Activated CD8-positive, alpha-beta memory T cell treated with anti-CD3 and anti-CD28 coated beads for 4 hours (primary cell): ENCODE measurements at places on chromosomes 3 and 15.

DNA sequence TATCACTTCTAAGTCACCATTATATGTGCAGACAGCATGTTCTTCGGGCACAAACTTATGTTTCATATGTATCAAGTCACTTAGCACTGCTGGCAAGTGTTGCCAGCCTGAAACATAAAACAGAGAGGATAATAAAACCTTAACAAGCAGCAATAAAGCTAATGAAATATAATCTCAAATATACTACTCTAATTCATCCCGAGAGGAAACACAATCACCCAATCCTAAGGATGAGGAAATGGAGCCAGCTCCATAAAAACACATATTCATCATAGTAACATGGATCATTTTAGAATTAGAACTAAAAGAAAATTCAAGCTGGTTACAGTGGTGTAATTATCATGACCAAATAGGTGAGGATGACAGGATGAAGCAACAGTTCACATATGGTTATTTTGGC, 1072.7 kb downstream of the EPHA3 start:
- no peak for DNase-seq

DNA sequence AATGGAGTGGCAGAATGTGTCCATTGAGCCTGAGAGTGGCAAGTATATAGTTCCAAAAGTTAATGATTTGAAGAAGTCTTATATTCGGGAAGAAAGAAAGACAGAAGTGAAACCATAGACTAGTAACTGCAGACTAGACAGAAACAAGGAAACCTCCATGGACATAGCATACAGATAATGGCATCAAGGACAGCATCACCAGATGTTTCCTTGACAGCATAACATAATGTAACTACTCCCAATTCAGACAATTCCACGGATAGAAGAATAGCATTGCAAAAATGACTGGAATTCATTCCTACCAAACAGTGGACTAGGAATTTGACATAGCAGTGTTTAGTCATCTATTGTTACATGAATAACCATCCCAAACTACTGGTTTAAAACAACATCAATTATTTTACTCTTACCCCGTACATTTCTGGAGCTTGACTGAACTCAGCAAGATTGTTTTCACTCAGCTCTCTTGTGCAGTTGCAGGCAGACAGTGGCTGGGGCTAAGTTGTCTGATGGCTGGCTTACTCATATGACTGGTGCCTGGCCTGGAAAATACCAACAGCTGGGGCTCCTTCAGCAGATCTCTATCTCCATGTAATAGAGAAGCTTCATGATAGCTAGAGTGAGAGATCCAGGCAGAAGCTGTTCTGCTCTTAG, 109.7 kb upstream of the GADL1 start:
- DNase-seq = no peak

- no peak for DNase-seq
Observed at GRCh38 chr15:85685356-85685755, 109.4 kb downstream of the KLHL25 start.

- DNase-seq = no peak
Observed at GRCh38 chr3:110526777-110527727, 544.6 kb upstream of the NECTIN3 start.

DNA sequence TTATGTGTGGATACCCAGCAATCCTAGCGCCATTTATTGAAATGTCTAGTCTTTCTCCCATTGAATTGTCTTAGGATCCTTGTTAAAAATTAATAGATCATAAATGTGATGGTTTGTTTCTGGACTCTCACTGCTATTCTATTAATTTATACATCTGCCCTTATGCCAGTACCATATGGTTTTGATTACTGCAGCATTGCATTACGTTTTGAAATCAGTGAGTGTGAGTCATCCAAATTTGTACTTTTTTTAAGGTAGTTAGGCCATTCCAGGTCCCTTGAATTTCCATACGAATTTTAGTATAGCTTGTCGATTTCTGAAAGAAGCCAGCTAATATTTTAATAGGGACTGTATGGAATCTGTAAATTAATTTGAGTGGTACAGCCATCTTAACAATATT, 648.6 kb upstream of the ZNF385D start:
- DNase-seq = no peak

- DNase-seq = no peak
Observed at GRCh38 chr3:170128259-170128976, 53.1 kb downstream of the PHC3 start.

- DNase-seq = no peak
Observed at GRCh38 chr3:88311826-88312225, 162.1 kb downstream of the C3orf38 start.

DNA sequence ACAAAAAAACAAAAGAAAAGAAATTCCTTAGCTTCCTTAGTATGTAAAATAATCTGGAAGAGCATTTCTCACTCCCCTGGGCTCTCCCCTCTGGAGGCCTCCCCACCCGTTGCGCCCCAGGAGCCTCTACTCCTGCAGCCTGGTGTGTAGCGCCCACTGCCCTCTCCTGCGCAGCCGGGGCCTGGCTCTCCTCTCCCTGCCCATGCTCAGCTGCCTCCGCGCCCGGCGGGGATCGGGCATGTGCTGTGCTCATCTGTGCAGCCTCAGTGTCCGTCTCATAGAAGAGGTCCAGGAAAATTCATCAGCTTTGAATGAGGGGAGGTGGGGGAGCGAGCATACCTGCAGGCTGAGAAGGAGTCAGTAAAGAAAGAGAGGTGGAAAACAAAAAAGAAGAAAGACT, 203.9 kb downstream of the ATP10A start:
- DNase-seq = no peak

GRCh38 chr3:161310649-161311423, 60.5 kb downstream of the SPTSSB start:
- DNase-seq = peak; percentile 8

DNA sequence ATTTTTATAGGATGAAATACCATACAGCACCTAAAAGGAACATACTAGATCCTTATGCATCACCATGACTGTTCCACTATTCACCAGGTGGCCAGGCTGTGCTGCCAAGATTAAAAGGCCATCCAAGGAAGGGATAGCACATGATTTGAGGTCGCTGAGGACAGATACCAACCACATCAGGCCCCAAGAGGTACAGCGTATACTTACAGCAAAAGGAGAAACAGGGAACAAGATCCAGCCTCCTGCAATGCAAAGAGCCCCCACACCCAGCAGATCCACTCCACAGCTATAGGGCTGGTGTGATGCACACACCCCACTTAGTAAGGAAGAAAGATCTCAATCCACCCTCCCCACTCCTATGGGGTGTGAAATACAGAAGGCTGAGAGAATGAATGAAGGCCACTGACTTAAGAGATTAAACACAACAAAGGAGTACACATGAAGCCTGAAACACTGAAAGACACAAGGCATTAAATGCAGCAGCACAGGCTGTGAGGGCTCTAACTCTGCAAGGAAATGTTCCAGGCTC, 32.0 kb upstream of the ZNF445 start:
- no peak for DNase-seq

GRCh38 chr3:187572441-187572840, 97.8 kb downstream of the SST start:
- no peak for DNase-seq

GRCh38 chr3:55165278-55165677, 237.4 kb upstream of the LRTM1 start:
- no peak for DNase-seq

DNA sequence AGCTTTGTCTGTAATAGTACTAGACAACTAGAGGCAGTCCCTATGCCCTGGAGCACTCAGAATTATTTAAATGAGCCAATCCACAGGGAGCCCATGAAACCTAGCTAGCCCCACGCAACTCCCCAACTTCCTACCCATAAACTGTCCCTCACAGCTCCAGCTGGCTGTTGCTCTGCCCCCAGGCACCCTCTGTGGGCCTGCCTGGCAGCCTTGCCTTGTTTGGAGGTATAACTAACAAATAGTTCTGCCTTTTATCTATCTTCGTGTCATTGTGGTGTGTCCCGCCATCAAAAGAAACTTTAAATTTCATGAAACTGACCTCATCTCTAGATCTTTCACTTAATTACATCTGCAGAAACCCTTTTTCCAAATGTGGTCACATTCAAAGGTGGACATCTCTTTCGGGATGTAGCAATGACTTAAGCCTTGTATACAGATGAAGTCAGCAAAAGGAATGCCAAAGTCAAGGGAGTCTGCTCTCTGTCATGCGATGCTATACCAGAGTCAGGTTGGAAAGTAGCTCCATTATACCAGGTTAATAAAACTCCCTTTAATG, 1.8 kb upstream of the RTP3 start:
- DNase-seq = no peak

- no peak for DNase-seq
Observed at GRCh38 chr15:37880009-37880834, 54.2 kb upstream of the TMCO5A start.

GRCh38 chr3:21158861-21159542, 592.0 kb downstream of the ZNF385D start:
- no peak for DNase-seq

- no peak for DNase-seq
Observed at GRCh38 chr3:72461787-72462186, 386.5 kb downstream of the SHQ1 start.

DNA sequence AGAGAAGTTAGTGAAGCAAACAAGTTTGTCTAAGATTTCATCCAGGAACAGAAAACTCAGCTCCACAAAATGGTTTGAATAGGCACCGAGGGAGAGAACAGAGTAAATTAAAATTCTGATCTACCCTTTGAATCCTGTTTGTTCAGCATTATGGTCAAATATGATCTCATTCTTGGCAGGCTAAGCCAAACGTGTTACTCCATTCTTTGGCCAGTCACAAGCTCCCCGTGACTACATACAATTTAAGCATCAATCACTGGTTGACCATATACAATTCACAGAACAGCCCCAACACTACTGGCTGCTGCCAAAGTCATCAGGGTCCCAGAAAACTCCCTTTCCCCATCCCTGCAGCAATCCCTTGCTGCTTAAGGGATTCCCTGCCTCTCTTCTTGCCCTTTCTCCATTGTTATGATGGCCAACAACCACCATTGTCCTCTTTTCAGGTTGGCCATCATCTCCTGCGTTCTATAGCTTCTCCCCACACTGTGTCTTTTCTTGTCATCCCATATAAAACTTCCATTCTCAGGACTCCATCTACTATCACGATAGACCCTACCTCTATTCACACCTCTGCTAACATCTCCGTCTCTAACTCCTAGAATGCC, 46.3 kb downstream of the GOLIM4 start:
- DNase-seq = no peak

- DNase-seq = no peak
Observed at GRCh38 chr3:184731786-184732537, 20.1 kb upstream of the MAGEF1 start.

DNA sequence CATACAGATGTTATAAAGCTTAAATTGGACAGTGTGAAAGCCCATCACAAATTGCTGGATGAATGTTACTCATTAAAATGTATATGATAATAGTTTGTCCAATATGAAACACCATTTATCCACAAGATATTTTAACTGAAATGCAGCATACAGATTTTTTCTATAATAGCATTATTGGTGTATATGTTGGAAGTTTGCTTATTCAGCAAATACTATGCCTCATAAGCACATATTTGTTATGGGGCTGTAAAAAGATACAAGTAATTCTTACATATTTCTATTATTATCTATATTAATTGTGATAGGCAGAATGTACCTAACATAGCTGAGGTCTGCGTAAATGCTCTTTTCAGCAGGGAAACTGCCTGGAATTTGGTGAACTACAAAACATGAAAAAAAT, 790.5 kb downstream of the DIPK2A start:
- DNase-seq = no peak

DNA sequence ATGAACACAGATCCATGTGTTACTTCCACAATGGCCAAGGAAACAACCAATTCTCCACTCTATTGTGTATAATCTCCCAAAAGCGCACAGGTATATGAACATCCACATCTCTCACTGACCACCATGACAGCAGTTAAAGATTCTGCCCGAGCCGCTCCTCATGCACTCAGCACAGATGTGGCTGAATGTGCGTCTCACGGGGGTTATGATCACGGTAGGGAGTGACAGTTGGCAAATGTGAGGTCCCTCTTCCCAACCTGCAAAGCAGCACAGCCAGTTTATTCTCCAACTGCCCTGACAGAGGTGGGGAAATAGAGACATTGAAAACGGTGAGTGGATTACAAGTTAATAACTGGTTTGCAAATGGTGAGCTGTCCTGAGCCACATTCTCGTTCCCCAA, 17.6 kb downstream of the FOXP1 start:
- no peak for DNase-seq

DNA sequence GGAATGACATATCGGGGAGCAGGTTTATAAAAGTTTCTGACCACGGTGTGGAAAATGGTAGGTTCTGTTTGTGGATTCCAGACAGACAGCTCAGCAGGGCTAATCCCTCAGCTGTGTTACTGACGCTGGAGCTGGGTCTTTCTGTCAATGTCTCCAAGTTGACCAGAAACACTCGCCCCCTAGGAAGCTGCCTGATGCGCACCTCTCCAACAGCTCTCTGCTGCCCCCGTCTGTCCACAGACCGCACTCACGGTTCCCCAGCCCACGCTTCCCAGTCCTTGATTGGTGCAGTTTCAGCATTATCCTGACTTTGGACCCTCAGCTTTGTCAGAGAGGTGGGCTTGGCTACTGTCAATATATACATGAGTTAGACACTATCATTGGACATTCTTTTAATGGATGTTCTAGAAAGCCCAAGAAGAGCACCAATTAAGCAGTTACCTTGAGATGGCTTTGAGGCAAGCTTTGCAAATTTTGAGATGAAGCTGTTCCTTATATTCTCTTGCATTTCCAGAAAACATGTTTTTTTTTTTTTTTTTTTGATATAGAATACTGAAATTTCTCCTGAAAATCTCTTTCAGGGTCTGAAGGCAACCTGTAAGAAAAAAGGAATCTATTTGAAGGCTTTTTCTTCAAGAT, 98.9 kb upstream of the TBC1D5 start:
- peak; percentile 48 for DNase-seq

- no peak for DNase-seq
Observed at GRCh38 chr3:86967062-86967461, 23.9 kb downstream of the VGLL3 start.

DNA sequence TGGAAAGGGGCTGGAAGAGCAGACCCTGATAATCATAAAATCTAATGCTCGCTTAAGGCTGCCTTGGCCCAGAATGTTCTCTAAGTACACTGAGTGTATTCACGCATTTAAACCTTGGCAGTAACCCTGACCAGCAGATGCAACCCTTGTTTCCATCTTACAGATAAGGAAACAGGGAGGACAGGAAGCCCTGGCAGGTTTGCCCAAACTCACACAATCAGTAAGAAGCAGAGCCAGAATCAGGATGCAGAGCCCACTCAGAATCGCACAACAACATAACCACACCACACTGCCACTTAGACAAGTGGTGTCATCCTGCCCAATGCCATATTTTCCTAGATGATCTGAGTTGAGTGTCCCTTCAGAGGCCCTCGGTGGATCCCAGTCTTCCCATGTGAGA, 214.5 kb upstream of the HES1 start:
- DNase-seq = no peak

DNA sequence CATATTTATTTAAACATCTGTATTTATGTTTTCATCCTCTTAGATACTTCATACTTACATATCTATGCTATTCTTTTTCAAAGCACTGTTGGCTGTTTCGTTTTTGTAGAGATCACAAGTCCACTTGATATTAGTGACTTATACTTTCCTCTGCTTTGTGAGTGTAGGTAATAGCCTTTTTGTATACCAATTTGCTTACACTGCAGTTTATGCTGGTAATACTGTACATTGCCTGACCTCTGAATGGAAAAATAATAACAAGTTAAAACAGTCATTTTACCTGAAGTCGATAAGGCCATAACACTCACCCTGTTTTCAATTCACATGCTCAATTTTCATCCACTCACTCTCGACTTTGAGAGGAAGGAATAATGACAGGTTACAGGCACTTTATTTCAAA, 89.9 kb upstream of the NANOGP8 start:
- DNase-seq = no peak

- no peak for DNase-seq
Observed at GRCh38 chr3:14256561-14257342, 78.1 kb downstream of the LSM3 start.

- DNase-seq = no peak
Observed at GRCh38 chr3:13058346-13059120, 14.7 kb downstream of the IQSEC1 start.
